ENCODE measurements at places on chromosomes 13 and 19.

DNA sequence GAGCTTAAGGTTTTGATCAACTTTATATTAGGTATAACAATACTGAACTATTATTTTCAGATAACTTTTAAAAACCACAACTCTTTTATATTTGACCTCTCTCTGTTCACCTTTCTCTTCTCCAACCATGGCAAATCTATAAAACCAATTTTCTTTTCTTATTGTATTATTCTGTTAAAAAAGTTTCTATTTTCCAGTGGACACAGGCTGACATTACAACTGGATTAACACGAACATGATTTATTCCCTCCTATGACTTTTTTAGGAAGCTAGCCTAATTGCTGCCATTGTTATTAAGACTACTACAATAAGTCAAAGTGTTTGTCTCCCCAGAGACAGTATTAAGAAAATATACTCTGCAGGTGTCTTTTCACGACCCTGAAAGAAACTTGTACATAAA is 2291.1 kb upstream of the PCDH20 start:
- DNase-seq = no peak

DNA sequence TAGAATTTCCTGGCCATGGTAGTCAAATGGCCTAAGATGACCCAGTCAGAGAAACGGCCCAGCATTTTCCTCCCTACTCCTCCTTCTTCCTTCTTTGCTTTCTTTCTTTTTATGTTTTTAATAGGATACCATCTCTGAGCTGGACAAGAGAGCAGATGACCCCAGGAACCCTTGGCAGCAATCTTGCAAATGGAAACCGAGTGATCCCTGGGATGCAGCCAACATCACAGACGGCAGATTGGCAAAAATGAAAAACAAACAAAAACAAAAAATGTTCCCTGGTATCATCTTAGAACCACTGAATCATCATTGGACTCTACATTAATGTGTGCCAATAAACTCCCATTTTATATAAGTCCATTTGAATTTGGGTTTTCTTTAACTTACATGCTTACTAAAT is 424.4 kb downstream of the FGF14 start:
- no peak for DNase-seq

DNA sequence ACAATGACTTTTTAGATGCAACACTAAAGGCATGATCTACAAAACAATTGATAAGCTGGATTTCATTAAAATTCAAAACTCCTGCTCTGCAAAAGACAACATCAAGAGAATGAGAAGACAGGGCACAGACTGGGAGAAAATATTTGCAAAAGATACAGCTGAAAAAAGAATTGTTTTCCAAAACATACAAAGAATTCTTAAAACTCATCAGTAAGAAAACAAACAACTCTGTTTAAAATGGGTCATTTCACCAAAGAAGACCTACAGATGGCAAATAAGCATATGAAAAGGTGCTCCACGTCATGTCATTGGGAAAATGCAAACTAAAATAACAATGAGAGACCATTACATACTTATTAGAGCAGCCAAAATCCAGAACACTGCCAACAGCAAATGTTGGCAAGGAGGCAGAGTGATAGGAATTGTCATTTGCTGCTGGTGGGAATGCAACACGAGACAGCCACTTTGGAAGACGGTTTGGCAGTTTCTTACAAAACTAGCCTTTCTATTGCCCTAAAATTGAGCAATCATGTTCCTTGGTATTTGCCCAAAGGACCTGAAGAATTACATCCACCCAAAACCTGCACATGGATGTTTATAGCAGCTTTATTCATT is 39.2 kb downstream of the FLT1 start:
- DNase-seq = no peak

GRCh38 chr19:46297700-46298478 is 1.0 kb downstream of the HIF3A start:
- DNase-seq = no peak

- peak; percentile 43 for DNase-seq
These were observed 3.1 kb downstream of the KISS1R start for GRCh38 chr19:920051-920864.

DNA sequence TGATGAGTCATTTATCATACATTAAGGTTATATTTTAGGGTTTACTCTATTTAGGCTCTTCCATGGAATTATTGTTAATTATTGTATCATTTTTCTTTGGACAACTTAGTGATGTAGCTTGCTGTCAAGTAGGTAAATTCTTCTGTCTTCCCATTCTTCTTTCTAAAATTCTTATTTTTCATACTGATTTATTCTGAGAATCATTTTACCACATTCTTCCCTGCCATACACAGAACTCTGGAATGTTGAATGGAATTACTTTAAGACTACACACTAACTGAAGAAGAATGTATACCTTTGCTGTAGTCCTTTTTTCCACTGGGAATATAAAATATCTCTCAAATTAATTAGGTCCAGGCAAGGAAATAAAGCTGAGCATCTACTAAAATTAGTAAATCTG is 24.5 kb upstream of the SLC7A1 start:
- no peak for DNase-seq

- DNase-seq = no peak
These were observed 59.9 kb downstream of the KATNAL1 start for GRCh38 chr13:30247406-30247805.

DNA sequence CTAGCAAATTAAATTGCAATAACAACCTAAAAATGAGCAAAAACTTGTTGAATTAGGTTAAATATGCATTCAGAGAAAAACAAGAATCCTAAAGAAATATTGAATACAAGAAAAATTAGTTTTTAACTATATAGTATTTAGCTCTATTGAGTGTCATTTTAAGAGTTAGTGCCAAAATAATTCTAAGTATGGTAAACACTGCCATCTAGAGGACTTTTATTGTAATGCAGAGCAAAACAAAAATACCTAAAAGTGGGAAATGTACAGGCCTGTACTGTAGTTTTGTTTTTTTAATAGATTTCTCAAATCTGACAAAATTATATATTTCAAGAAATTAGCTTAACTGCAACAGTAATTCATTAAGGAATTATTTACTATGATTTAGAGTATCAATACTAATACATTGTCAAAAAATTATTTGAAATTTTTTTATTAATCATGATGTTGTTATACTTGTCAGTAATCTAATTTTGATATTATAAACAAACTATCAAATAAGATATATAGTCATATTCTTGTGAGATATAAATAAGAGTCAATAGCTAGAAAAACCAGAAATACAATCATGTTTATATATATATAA is 8.2 kb upstream of the PCDH9 start:
- DNase-seq = no peak

DNA sequence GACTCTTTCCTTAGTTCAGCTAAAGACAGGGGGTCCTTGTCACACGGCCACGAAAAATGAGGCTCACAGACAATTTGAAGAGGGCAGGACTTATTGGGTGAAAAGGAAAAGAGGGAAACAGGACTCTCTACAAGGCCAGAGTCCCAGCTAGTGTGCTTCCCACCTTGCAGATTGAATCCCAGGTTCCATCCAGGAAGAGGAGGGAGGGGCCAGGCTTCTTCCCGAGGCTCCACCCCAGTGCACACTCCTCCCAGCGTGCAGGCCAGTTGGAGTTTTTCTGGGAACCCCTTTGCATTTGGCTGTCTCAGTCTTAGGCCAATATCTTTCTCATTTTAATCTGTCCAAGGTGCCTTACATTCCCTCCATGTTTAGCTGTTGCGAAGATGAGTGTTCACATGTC is 106.8 kb downstream of the DNAJC3 start:
- DNase-seq = no peak

DNA sequence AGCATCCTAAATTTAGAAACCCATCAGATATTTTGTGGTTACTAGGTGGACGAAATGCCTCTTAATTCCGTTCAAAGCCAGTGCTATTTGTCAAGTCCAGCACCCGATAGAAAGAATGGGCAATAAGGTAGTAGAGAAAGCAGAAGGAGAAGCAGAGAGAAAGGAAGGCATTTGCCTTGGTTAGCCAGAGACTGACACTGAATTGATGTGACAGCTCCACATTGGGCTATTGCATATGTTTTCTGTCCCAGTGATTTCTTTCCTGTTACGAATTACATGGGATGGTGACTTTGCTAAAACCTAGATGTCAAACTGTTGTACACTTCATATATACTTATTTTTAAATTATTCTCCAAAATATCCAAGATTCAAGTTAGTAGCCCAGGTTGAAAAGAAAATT is 542.6 kb downstream of the DCT start:
- no peak for DNase-seq

- DNase-seq = no peak
These were observed 25.9 kb upstream of the RNASEH2B start for GRCh38 chr13:50883728-50884127.

DNA sequence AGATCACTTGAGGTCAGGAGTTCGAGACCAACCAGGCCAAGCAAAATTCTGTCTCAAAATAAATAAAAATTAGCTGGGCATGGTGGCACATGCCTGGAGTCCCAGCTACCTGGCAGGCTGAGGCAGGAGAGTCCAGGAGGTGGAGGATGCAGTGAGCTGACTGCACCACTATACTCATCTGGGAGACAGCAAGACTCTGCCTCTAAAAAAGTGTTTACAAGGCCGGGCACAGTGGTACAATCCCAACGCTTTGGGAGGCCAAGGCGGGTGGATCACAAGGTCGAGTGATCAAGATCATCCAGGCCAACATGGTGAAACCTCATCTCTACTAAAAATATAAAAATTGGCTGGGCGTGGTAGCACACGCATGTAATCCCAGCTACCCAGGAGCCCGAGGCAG is 4.2 kb upstream of the DAPK3 start:
- no peak for DNase-seq

DNA sequence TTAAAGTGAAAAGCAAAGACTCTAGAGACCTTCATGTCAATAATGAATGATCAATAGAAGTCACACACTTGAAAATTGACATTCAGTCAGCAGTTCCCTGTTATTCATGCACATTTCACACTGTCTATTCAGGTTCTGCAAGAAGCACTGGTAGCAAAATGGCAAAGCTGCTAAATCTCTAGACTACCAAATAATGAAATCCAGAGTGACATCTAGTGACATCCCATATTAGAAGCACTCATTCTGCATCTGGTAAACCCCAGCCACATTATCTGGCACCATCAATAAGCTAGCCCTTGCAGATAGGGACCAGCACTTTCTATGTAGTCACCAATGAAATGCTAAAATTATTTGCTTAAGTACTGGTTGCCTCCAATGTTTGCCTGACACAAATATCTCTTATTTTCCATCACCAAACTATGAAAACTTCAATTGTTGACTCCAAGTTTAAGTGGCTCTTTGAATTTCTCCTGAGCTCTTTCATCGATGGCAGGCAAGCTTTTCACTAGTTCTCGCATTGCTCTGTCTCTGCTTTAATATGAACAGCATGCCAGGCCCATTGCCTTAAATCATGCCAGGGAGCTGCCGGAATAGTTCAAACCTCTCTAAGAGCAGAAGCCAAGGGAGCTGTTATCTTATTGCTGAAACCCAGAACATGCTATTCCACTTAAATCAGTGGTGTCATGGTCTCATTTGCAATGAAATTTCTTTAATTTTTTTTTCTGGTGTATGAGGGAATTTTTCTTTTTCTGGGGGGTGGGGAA is 409.9 kb downstream of the MZT1 start:
- DNase-seq = no peak

GRCh38 chr19:49672131-49672919 is 4.7 kb upstream of the PRMT1 start:
- DNase-seq = peak; percentile 62

GRCh38 chr13:73547239-73547638 is 488.4 kb downstream of the KLF5 start:
- no peak for DNase-seq

- DNase-seq = no peak
These were observed 11.6 kb downstream of the NFILZ start for GRCh38 chr19:8641908-8642547.

DNA sequence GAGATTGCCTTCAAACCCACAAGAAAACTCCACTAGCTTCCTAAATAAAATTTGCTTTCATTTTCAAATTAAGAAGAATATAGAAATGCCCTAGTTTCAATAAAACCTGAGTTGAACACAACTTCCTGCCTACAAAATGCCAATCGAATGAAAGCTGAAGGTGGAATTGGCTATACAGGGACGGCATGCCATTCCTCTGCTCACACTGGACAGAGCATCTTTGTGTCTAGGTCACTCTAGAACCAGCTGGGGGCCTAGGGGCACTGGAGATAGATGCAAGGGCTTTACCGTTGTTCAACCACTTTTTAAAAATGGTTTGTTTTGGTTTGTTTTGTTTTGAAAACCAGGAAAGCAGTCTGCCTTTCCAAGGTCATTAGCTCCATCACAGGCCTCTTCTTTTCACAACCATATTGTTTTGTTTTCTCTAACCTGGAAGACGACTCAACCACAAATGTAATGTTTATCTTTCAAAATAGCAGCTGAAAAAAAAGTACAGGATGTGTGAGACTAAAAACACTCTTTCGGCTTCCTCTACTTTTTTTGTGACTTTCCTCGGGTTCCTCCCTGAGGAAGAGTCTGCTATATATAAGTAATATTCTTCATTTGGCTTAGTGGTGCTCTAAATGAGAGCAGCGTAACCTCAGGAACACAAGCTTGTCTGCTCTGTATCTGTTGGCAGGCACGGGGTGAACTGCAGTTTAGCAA is 11.9 kb upstream of the ITM2B start:
- no peak for DNase-seq

DNA sequence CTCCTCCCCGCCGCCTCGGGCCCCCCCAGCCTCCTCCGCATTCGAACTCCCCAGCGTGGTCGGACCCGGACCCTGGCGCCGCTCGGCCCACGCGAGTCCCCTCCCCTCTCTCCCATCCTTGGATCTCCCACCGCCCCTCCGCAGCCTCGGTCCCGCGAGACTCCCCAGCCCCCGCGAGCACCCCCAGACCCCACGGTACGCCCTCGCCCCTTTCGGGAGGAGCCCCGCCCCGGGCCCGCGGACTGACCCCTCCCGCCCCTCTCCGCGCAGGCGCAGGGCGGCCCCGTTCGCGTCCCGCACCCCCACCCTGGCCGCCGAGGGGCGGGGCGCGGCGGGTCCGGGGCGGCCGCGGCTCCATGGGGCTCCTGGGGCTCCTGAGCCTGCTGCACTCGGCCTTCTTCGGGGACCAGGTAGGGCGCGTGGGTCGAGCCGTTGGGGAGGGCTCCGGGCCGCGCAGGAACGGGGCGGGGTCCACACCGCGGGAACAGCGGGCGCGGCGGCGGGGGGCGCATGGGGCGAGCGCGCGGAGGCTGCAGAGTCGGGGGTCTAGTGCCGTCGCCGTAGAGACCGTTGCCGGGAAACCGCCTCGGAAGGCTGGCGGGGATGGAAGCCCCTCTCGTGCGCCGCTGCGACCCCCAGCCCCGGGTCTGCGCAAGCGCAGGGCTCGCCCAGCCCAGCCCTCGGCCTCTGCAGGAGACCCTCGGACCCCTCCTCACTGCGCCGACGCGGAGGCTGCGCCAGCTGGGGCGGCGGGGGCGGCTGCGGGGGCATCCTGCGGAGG is 3.8 kb upstream of the APC2 start:
- no peak for DNase-seq

DNA sequence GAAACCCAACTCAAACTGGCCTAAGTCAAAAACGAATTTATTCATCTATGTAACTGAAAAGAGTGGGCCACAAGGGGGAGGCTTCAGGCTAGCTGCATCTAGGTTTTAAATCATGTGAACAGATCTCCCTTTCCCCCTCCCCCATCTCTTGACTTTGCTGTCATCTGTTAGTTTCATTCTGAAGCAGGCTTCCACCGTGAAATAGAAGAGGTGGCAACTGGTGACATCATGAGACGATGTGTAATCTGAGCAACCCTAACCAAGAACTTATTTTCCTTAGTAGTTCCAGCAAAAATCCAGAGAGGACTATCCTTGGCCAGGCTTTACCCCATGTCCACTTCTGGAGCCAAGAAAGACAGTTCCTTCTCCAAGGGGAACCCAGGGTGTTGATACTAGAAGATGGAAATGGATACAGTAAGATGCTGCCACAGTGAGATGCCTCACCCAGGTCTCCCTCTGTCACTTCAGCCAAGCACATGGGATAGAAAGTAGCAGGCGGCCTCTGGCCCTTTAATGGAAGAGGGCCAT is 9.4 kb downstream of the SAMD4B start:
- no peak for DNase-seq

GRCh38 chr19:7386308-7386707 is 37.6 kb downstream of the ARHGEF18 start:
- DNase-seq = no peak
